Stimulated activated CD4-positive, alpha-beta T cell treated with anti-CD3 and anti-CD28 coated beads, Interleukin-4, amount 100 ng/mL, for 48 hours (primary cell): ENCODE measurements at places on chromosomes 12 and 14.

DNA sequence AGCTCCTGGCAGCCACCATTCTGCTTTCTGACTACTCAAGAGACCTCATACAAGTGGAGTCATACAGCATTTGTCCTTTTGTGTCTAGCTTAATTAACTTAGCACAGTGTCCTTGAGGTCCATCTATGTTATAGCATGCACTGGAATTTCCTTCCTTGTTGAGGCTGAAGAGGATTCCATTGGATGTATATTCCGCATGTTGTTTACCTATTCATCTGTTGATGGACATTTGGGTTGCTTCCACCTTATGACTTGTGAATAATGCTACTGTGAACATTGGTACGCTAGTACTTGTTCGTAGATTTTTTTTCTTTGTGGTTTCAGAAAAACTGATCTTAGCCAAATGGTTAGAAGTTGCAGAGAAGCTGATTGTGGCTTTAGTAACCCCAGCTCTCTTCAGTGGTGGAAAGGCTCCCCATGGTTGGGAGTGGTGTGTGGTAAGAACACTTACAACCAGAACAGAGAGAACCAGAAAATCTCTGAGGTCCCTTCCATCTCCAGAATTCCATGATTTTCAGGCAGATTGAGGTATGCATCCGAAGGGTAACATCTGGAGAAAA, 118.4 kb downstream of the SAMD4A start:
- DNase-seq: no peak

DNA sequence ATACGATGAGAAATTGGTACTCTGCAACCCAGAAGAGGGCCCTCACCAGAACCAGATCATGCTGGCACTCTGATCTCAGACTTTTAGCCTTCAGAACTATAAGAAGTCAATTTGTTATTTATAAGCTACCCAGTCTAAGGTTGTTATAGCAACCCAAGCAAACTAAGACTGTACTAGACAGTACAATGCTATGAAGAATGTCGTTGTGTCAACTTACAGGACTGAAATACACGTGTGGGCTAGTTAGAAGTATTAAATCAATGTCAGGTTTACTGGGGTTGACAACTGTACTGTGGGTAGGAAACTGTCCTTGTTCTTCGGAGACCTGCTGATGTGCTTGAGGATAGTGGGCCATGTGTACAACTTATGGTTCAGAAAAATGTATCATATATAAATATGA, 19.7 kb downstream of the DUSP16 start:
- no peak for DNase-seq

DNA sequence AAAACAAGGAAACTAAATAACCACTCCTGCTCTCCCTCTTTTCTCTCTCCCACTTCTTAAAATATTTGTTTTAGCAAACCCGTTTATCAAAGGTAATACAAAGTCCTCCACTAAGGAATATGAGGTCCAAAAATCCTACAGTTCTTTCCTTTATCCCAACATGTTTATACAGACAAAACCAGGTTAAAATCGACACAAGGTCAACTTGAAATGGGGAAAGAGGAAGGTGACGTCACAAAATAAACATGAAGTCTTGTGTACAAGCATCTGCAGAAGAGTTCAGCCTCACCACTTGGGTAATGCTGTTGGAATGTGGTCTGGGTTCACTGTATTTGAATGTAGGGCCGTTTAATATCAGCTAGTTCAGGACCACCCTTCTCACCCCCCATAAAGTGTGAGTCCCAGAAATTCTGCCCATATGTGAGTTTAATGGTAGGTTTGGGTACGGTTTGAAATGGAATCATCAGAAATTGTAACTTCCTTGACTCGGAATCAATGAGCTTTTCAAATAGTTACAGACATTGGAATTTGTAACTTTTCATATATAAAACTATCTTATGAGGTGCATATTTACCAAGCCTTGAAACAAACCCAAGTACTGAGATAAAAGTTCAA, 120.0 kb upstream of the SLC38A2 start:
- no peak for DNase-seq

DNA sequence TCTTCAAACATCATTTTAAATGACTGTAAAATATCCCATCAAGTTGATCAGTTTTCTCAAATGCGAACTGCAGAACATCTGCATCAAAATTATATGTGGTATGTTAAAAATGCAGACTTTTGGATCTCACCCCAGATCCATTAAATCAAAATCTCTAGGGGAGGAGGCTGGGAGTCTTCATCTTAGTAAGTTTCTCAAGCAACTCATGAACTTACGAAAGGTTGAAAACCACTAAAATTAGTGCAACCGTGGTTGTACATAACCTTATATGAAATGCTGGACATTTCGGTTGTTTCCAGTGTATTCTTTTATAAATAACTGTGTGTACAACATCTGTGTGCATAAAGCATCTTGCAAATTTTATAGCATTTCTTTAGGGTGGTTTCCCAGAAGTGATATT, 39.2 kb downstream of the ZFP36L1 start:
- no peak for DNase-seq

- DNase-seq: no peak
Measured at GRCh38 chr12:73612551-73612950, 925.1 kb upstream of the ATXN7L3B start.

- no peak for DNase-seq
Measured at GRCh38 chr14:22510527-22511110, 78.4 kb downstream of the DAD1 start.
